H54 (cell line): ENCODE measurements at places on chromosomes 6 and 20.

DNA sequence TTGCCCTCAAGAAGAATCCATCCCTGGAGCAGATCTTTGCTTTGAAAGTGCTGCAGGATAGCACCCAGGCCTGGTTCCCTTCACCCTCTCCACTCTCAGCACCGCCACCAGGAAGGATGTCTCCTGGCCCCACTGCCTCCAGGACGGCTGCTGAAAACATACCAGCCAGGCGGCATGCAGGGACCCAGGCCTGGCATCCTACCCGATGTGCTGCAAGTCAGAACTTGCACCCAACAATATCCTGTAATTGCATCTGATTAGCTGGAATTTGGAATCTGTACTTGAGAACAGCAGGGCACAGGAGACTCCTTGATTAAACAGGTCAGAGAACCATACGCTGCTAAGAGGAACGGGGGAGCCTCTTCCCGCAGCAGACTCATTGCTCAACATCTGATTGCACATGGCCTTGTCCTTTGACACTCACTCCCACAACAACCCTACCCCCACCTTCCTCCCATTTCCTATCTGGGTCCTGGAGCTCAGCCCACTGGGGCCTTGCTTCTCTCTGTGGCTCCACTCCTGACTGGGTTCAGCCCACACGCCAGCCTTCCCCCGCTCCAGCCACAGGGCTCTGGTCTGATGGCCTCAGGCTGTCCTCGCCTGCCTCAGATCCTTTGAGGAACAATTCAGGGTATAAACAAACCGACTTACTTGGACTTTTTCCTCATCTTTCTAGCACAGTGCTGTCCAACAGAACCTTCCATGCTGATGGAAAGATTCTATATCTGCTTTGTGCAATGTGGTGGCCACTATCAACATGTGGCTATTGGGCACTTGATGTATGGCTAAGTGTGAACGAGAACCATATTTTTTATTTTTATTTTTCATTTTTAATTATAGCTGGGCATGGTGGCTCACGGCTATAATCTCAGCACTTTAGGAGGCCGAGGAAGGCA, 78.0 kb downstream of the FGD2 start:
- DNase-seq: no peak

GRCh38 chr6:132214716-132215115, 186.6 kb downstream of the MOXD1 start:
- no peak for DNase-seq

GRCh38 chr20:25063981-25064380, 6.0 kb upstream of the ACSS1 start:
- DNase-seq: no peak

GRCh38 chr6:12590901-12591300, 125.7 kb upstream of the PHACTR1 start:
- DNase-seq: no peak

GRCh38 chr6:75272145-75272840, 12.3 kb downstream of the TMEM30A start:
- DNase-seq: no peak

DNA sequence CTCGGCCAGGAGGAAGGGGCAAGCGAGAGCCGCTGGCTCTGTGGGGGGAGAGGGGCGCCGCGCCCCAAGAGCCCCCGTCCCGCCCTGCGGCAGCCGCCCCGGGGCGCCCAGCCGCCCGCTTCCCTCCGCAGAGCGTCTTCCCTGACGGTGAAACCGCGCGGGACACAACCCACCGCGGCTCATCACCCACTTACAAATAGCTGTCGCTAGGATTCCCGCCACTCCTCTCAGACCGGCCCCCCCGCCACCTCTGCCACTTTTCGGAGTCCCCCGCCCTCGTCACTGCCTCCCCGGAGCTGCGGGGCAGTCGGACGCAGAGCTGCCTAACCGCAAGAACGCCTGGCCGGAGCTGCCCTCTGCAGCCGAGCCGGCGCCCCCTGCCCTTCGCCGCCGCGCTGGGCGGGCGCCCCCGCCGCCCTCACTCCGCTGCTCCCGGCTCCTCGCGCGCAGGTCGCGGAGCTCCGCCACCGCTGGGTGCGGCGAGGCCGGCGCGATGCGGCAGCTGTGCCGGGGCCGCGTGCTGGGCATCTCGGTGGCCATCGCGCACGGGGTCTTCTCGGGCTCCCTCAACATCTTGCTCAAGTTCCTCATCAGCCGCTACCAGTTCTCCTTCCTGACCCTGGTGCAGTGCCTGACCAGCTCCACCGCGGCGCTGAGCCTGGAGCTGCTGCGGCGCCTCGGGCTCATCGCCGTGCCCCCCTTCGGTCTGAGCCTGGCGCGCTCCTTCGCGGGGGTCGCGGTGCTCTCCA, at the start of gene SLC35D3:
Gene SLC35D3 (plus strand): TSS at position 366 of the 749 bp plus-strand sequence. CDS start 128 bp downstream, at position 494.
- no peak for DNase-seq

DNA sequence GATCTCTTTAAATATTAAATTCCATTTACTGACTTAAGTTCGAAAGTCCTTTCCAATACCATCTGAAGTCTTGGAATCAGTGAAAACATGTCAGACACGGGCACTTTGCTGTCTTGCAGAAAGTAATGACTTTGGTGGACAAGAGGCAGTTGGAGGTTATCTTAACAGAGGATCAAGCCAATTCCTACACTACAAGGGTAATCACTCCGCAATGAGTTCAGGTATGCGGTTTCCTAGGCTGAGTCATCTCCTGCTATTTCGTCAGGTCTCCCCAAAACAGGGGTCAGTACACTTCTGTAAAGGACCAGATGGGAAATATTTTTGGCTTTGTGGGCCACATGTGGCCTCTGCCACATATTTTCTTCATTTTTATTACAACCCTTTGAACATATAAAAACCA, 656.6 kb downstream of the KIF16B start:
- no peak for DNase-seq

DNA sequence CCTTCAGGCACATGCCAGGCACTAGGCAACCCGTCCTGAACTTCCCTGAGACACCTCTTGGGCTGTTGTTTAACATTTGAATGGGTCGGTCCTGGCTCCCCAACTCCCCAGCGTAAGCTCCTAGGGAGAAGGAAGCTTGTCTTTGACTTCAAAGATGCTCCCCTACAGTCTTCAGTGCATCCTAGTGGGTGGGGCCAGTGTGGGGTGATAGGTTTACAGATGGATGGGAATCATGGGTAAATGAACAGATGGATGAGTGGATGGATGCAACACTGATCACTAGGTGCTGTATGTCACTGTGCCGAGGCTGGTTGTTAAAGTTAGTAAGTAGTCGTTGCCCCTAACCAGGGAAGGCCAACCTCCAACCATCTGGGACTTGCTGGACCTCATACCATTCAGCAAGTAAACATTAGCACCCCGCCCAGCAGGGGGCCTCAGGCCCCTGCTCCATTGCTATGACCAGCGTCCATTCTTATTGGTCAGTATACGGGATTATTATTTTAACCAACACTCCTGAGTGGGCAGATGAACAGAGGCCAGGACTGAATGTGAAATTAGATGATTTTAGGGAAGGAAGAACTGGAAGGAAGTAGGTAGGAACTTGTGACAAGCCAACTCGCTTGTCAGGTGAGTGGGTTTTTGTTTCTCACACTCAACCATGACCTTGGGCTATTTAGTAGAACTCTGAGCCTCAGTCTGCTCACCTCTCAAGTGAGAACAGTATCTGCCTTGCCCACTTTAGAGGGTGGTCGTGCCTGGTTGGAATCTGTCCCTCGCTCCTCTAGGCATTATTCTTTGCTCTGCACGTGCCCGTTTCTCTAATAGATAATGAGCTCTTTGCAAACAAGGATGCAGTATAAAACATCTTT, 82.9 kb upstream of the FOXP4 start:
- no peak for DNase-seq

GRCh38 chr20:24778585-24779031, 170.5 kb upstream of the CST7 start:
- DNase-seq: no peak

DNA sequence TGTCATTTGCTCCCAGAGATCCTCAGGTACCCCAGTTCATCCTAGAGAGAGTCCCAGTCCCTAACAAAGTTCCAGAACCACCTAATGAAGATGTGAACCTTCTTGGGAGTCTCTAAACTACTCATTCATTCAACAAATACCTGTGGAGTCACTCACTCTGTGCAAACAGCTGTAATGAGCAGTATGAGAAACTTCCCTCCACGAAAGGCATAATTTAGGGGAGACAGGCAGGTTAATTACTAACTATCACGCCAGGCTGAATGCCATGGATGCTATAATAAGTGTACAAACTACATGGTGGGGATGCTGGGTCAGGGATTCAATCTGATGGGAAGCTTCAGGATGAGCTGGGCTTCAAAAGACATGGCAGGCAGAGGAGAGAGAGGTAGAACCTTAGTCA, 70.1 kb upstream of the AFDN start:
- DNase-seq: no peak
